ENCODE measurements at places on chromosomes 1 and 21.
A peak's percentile ranks its signal among the peaks of the same experiment; 100 is the strongest.

DNA sequence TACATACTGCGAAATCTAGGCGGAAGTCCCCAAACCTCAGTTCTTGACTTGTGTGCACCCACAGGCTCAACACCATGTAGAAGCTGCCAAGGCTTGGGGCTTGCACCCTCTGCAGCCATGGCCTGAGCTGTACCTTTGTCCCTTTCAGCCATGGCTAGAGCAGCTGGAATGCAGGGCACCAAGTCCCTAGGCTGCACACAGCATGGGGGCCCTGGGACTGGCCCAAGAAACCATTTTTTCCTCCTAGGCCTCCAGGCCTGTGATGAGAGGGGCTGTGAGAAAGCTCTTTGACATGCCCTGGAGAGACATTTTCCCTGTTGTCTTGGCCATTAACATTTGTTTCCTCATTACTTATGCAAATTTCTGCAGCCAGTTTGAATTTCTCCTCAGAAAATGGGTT is 1.5 kb upstream of the PRSS38 start:
- DNase-seq = no peak

DNA sequence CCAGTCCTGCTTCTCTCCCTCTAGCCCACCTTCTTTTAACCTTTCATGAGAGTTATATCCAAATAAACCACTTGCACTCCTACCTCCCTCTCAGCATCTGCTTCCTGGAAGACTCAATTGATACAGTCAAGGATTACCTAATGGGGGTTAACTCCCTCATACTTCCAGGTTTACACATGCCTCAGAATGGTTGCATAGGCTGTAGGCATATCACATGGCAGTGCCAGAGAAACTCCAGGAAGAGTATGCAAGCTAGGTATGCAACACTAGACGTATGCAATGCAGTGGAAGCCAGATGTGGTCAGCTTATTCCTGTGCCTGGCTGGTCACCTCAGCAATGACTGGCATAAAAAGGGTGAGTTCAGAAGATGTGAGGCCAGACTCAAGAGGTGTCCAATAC is 32.7 kb upstream of the VANGL1 start:
- no peak for DNase-seq

- no peak for DNase-seq
Observed at GRCh38 chr1:194159941-194160340, 973.5 kb upstream of the B3GALT2 start.

DNA sequence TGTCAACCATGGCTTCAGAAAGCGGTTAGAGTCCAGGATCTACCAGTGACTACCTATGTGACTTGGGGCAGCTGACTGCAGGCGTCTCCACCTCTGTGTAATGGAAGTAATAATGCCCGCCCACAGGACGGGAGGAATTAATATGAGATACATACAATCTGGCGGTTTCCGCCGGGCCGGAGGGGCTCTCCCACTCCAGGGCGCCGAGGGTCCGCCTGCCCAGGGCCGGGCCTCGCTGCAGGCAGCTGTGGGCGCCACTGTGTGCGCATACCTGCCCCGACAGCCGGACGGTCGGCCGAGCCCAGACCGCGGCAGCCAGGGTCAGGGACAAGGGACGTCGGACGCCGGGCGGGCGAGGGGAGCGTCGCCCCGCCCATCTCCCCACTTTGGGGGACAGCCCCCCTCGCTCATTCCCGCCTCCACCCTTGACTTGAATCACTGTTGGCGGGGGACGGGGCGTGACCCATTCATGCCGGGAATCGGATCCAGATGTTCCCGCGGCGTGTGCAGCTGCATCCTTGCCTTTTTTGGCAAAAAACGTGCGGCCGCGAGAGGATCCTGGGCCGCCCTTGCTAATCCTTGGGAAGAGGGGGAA is 6.0 kb upstream of the SF3A3 start:
- DNase-seq = peak; percentile 40

GRCh38 chr1:53944469-53945182 is 873 bp downstream of the IFT25 start:
- no peak for DNase-seq

GRCh38 chr1:157403203-157403602 is 149.1 kb downstream of the FCRL5 start:
- no peak for DNase-seq

GRCh38 chr21:24420689-24421088 is 1186.6 kb downstream of the MRPL39 start:
- DNase-seq = no peak

- DNase-seq = peak; percentile 59
Observed at GRCh38 chr1:145997016-145997717, 788 bp upstream of the TXNIP start.

DNA sequence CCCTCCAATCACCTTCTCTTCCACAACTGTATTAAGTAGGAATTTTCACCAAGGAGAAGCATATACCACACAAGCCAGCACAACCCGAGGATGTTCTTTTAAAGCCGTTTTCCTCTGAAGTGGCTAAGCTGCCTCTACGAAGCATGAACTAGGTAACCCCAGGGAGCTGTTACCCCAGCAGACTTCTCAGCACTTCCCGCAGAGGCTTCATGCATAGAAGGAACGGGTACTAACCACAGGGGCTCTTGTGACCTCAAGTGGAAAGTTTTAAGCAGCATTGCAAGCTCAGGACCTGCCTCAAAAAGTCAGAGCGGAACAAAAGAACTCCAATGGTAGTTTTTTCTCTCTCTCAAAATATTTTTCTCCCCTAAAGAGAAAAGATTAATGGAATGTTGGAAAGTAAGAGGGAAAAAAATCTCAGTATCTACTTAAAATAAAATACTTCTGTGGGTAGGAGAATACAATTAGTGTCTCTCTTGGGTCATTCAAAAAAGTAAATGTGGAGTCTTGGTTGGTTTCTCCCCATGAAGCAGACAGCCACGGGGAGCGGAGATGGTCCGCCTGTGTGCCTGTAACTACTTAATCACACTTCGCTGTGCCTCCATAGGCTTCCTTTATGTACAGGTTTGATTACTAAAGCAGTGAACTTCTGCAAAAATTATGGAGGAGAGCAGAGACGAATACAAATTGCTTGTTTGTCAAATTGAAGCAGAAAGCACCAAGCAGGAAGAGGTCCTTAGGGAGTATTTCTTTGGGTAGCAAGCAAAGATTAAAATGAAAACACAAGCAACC is 40.9 kb downstream of the STX6 start:
- DNase-seq = no peak

DNA sequence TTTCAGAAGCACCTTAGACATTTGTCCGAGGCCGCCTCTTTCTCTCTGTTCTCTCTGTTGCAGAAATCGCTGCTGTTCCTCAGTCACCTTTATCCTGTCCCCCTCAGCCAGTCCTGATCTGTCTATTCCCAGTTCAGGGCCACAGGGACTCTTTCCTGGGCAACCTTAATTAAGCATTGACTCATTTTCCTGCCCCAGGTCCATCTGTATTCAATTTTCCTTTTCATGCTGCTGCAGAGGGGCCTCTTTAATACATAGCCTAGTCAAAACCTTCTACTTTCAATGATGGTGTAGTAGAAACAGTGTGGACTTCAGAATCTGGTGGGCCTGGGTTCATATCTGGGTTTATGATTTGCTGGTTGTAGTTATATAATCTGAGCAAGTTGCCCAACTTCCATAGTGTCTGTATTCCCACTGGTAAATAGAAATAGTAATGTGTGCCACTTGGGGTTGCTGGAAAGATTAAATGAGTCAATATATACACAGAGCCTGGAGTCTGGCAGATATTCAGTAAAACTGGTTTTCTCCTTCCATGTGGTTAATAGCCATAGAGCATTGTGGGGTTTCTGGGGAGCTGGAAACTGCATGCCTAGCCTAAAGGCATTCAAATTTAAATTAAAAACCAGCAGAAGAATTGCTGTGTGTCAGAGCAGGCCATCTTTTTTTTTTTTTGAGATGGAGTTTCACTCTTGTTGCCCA is 4.5 kb downstream of the TRAF5 start:
- DNase-seq = no peak

DNA sequence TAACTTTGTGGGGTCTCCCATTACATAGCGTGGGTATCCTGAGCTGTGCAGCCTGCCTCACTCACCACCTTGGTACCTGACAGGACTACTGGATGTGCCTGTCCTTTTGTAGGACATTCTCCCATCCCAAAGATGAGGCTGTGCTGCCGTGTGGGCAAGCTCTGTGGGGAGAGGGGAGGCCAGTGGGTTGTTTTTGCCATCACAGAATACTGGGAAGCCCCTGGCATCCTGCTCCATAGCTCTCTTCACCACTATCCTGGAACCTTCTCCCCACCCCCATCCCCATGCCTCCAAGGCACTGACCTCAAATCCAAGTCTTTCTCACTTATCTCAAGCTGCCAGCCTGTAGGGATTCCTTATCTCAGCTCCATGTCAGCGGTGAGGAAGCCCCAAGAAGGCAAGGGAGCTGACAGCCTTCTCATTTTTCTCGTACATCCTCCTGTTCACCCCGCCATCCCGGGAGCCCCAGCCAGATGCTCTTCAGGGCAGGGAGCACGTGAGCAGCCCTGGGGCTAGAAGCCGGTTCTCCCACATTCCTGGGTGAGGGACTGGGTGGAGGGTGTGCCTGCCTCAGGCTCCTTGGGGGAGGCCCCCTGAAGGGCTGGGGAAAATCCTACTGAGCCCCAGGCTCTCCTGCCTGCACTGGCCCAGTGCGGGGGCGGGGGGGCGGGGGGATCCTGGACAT is 2.4 kb upstream of the ELF3 start:
- DNase-seq = no peak

DNA sequence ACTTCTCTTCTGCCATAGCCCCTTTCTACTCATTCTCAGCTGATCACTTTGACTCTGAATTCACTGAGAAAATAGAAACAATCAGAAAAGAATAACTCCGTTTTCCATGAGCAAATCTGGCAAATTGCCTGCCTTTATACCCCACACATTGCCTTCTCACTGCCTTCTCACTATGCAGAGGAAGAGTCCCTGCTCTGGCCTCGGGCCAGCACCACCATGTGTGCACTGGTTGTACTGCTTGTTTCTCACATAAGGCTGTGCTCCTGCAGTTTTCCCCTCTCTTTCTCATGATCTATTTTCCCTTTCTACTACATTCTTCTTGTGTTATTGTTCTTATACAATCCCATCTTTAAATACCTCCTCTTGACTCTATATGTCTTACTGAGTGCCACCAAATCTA is 2.3 kb upstream of the HMGCS2 start:
- DNase-seq = no peak

DNA sequence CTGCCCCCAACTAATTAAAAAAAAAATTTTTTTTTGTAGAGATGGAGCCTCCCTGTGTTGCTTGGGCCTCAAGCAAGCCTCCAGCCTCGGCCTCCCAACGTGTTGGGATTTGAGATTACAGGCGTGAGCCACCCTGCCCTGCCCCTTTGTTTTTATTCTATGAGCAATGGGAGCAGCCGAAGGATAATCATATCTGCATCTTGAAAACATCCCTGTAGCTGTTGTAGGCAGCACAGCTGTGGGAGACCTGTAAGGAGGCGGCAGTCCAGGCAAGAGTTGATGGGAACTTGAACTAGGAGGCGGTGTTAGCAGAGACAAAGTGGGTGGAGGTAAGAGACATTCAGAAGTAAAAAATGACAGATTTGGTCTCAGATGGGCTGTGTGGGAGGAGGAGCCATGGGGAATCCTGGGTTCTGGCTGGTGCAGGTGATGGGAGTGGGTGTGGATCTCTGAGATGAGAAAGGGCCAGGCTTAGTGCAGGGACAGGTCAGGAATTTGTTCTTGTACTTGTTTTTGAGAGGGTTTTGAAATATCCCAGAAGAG is 31.3 kb downstream of the STUM start:
- DNase-seq = no peak

DNA sequence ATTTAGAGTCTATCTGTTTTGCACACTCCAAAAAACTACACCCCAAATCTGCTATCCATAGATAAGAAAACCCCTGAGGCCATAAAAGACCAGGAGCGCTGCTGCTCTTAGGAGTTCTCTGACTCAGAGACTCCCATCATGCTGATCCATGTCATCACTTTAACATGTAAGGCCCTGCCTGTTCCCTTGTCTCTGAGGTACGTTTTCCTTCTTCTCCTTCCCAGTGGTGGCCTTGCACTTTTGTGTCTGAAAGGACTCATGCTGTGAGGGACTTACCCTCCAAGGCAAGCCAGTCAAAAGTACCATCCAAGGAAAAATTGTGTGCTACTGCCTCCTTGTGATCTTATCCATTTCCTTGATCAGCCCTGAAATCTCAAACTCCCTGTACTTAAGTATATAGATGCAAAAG is 427.4 kb upstream of the NCAM2 start:
- no peak for DNase-seq

- DNase-seq = no peak
Observed at GRCh38 chr1:243507672-243508302, 251.9 kb downstream of the SDCCAG8 start.

DNA sequence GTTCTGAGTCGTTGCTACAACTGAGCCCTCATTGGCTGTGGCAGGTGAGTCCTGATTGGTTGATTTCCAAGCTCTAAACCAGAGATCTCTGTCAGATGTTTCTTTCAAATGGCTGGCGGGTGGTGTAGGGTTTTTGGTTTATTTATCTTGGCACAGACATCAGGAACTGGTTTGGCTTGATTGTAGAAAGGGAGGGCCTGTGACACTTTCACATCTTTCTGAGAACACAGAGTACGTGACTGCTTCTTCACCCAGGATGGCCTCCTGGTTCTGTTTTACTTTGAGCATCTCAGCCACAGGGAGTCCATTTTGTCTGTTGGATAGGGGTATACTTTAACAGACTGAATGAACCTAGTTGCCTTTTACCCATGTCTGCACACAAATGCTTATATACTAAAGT is 89.4 kb upstream of the GPR52 start:
- DNase-seq = no peak

DNA sequence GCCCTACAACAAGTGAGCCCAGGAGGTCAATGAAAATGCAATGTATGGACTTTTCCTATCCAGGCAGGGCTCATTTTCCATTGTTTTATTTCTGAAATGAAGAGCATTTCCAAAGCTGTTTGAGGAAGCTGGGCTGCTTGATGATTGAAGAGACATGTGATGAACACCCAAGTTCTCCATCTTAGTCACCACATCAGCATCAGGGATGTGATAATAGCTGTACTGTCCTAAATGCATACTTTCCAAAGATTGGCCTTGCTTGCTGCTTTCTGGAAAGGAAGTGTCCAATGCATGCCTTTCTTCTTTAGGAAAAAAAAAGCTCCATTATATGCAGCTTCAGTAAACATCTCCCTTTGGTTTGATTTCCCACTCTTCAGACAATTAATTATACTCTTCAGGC is 425.9 kb upstream of the RUNX1 start:
- DNase-seq = no peak

GRCh38 chr1:183506561-183506960 is 34.3 kb downstream of the SMG7 start:
- no peak for DNase-seq

- no peak for DNase-seq
Observed at GRCh38 chr1:107363154-107363553, 222.3 kb downstream of the NTNG1 start.

Measured in activated naive CD4-positive, alpha-beta T cell treated with anti-CD3 and anti-CD28 coated beads, Interleukin-2, amount 50 U/mL, for 16 hours (primary cell).